ENCODE measurements at places on chromosomes 1 and 21.
A peak's percentile ranks its signal among the peaks of the same experiment; 100 is the strongest.

GRCh38 chr1:205260948-205261732 is 33.4 kb downstream of the TMCC2 start:
- no peak for DNase-seq

DNA sequence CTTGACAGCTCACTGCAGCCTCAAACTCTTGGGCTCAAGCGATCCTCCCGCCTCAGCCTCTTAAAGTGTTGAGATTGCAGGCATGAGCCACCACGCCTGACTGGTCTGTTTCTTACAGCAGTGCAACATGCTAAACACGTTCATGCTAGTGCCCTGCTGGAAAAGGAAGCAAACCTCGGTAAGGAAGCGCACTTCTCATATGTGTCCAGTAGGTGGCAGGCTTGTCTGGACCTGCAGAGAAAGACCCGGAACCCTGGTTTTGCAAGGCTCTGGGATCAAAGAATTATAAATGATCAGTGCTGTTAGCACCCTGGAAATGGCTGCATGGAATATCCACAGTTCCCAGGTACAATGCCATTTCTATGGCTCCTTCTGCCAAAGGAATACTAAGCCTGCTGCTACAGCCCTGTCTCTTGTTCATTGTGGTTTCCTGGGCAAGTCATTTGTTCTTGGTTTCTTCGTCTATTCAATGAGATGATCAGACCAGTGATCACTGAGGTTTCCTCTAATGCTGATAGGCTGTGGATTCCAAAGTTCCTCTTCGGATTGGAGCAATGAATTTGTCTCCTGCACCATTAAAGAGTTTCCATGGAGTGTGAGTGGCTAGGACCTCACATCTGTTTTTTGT is 15.9 kb downstream of the RNU5D-1 start:
- peak; percentile 74 for DNase-seq

GRCh38 chr1:111133866-111134265 is 6.0 kb downstream of the DRAM2 start:
- no peak for DNase-seq

DNA sequence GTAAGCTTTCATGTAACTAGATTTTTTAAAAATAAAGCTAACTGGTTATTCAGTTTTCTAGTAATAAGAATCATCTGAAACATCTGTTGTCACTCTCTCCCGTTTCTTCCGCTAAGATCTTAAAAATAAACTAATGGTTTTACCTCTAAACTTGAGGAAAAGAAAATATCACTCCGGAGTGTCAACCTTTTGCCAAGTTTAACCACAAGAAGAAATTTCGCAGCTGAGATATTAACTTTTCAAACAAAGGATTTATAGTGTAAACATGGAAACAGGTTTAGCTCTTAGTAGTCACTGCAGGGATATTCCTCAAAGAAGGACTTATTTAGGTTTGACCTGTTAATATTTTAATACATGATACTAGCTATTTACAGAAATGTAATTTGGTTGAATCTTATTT is 954.9 kb downstream of the ADGRL2 start:
- no peak for DNase-seq

- DNase-seq, result no peak
These were observed 362.2 kb upstream of the LYPLAL1 start for GRCh38 chr1:218811497-218811896.

Measured in hematopoietic multipotent progenitor cell treated with erythropoietin and hydrocortisone succinate and interleukin-3 and kit ligand, for 15 days (in vitro differentiated cells).